ENCODE measurements at places on chromosomes 16 and 17. TPM values are rescaled to one million over a fixed set of nuclear protein-coding genes. Genes with fewer than 3 reads are reported as not detected.

ACSM5 gene
- total RNA-seq = 3.7 TPM

KRTAP4-2 gene
- not detected for total RNA-seq

CCL8 gene
- total RNA-seq = not detected

MPP3 gene
- 0.95 TPM for total RNA-seq

POLG2 gene
- total RNA-seq = 6.6 TPM

HAGH gene
- total RNA-seq = 41.3 TPM

MEOX1 gene
- under 0.01 TPM for total RNA-seq

TXNDC17 gene
- total RNA-seq = 90.9 TPM

OXLD1 gene
- 26.8 TPM for total RNA-seq

TMEM204 gene
- total RNA-seq = 170 TPM

OR2C1 gene
- total RNA-seq = 0.11 TPM
